ENCODE measurements at places on chromosomes 11 and 22. TPM values are rescaled to one million over a fixed set of nuclear protein-coding genes. Genes with fewer than 3 reads are reported as not detected.

DNA sequence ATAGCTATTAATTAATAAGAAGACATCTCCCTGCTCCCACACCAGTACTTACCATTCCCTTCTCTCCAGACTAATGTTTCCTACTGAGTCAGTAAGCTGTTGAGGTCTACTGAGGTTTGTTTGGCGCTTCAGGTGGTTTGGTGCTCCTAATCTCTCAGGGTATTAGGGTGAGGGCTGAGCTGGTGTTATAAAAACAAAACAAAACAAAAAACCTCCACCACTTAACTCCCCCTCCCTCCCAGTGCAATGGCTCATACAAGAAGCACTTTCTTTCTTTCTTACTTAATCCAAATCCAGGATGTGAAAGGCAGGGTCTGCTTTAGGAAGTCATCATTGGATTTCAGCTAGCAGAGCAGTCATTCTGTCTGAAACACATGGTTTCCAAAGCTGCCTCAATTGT is 15.3 kb downstream of the CSTPP1 start:
- H3K27me3 ChIP-seq = no peaks in the 10 kb centered on the region
- no peaks in the 10 kb centered on the region for H3K36me3 ChIP-seq
- H3K4me1 ChIP-seq = peaks cover 10% of the 10 kb centered on the region

The GLYATL2 gene
- not detected for total RNA-seq

The CLDN5 gene
- total RNA-seq = 0.21 TPM

DNA sequence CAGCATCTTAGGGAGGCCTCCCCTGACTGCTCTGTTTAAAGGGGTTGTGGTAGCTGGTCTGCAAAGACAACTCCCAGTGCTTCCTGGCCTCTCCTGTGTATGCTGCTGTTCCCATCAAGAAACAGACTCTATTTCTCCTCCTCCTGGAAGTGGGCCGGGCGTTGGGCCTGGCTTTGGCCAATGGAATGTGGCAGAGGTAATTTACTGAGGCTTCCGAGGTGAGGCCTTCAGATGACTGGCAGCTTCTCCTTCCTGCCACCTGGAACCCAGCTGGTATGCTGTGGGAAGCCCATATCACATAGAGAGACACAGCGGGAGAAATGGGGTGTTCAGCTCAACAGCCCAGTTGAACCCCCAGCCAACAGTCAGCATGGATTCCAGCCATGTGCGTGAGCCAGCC is 25.1 kb upstream of the EIF3D start:
- no peak overlapping the region for H3K4me3 ChIP-seq
- no peaks in the 10 kb centered on the region for H3K36me3 ChIP-seq
- no peaks in the 10 kb centered on the region for H3K4me1 ChIP-seq
- H3K27me3 ChIP-seq = peaks cover 12% of the 10 kb centered on the region
- DNase-seq = no peak

The FOLR1 gene
- total RNA-seq = not detected

DNA sequence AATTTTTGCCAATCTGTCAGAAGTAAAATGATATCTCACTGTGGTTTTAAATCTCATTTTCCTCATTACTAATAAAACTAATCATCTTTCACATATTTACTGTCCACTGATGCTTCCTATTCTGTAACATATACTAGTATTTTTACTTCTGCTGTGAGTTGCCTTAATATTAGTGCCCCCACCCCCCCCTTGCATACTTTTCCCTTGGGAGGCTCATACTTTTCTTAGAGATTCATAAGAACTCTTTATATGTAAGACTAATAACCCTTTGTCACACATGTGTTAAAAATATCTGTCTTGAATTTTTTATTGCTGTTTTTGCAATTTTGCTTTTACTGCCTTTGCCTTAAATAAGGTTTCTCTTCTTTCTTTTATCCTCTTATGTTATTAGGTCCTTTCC is 87.2 kb downstream of the PHF21A start:
- no peaks in the 10 kb centered on the region for H3K27me3 ChIP-seq
- H3K4me3 ChIP-seq = no peak overlapping the region
- peaks cover 6% of the 10 kb centered on the region for H3K4me1 ChIP-seq
- H3K36me3 ChIP-seq = no peaks in the 10 kb centered on the region

DNA sequence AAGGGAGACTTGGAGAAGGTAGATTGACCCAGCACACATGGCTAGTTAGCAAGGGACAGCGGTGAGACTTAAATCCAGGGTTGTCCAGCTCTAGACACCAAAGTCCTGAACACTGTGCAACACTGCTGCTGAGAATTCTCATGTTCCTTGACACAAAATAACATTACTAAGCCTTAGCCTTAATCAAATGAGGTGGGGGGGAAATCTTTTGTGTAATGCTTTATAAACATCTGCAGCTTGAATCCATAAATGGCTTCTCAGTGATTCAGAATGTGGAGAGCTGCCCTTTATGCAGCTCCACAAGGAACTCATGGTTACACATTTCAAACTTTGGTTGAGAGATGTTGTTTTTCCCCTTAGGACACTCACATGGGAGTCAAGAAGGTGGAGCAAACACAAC is 80.0 kb downstream of the CD44 start:
- no peak for DNase-seq
- H3K4me1 ChIP-seq = peaks cover 36% of the 10 kb centered on the region
- H3K36me3 ChIP-seq = peaks cover 74% of the 10 kb centered on the region

GRCh38 chr11:8717876-8718753 is 35.5 kb downstream of the RPL27A start:
- no peaks in the 10 kb centered on the region for H3K4me1 ChIP-seq
- H3K27me3 ChIP-seq = no peaks in the 10 kb centered on the region
- no peak for DNase-seq
- no peaks in the 10 kb centered on the region for H3K36me3 ChIP-seq
- H3K27ac ChIP-seq = no peak overlapping the region
- no peak overlapping the region for H3K4me3 ChIP-seq

The P2RY6 gene
- not detected for total RNA-seq

DNA sequence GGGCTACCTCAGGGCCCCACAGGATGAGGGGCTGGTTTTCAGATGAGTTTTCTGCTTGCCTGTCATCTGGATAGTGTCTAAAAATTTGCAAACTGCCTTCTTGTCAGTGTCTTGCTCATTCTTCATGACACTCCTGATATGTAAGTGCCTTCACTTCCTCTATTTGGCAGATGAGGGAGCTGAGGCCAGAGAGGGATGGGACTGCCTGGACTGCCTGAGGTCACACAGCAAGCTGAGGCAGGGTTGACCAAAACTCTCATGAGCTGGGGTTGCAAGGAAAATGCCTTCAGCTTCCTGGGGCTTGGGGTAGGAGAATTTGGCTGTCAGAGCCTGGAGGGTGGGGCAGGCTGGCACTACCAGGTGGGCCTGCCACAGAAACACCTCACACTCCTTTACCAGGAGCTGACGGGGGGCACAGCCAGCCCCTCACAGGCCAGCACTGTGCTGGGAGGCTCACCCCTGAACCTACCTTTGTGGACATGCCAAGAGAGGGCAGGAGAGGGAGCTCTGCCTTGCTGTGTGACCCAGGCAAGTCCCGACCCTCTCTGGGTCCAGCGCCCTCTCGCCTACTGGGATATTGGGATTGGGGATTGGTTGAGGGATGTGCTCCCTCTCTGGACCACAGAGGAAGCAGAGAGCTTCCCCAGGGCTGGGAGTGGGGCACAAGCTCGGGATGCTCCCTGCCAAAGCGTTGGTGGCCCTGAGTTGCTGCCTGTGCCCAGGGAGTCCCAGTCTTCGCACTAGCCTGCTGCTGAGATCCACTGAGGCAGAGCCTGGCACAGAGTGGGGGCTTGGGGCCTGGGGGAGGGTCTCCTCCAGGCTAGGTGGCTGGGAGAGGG is 1.9 kb upstream of the P2RY6 start:
- no peak overlapping the region for H3K27ac ChIP-seq
- no peaks in the 10 kb centered on the region for H3K36me3 ChIP-seq
- no peak for DNase-seq
- H3K4me1 ChIP-seq = no peaks in the 10 kb centered on the region
- H3K4me3 ChIP-seq = no peak overlapping the region

DNA sequence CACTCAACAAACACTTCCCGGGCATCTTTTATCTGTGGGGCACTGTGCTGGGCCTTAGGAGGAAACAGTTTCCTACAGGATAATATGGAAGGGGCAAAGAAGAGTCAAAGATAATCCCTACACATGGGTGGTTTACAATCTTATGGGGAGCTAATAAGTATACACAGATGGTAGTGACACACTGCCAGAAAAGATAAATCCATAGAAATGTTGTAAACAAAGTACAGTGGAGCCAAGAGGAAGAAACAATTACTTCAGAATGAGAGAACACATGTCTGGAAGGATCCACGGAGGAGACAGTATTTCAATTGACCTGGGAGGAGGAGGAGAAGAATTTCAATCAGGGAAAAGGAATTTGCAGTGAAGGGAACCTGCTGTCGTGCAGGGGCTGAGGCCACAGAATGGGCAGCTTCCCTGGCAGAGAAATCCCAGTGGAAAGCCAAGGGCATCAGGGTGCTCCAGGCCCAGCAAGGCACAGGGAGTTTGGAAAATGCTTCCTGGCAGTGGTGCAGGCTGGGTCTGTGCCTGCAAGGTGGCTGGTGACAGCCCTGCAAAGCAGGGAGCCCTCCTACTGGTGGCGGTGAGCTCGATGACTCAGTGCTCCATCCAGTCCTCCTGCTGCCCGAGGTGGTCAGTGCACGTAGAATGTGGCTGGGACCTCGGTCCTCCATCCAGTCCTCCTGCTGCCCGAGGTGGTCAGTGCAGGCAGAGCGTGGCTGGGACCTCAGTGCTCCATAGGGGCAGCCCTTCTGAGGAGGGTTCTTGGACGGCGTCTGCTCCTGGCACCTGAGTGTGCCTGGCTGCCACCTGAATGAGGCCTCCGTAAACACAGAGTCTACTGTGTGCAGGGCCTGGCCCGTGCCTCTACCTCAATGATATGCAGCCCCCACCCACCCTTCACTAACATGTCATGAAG is 444.3 kb upstream of the B3GAT1 start:
- DNase-seq = no peak
- no peak overlapping the region for H3K4me3 ChIP-seq
- H3K27ac ChIP-seq = no peak overlapping the region
- H3K27me3 ChIP-seq = peaks cover 9% of the 10 kb centered on the region
- no peaks in the 10 kb centered on the region for H3K36me3 ChIP-seq

The ANO1 gene
- total RNA-seq = not detected

DNA sequence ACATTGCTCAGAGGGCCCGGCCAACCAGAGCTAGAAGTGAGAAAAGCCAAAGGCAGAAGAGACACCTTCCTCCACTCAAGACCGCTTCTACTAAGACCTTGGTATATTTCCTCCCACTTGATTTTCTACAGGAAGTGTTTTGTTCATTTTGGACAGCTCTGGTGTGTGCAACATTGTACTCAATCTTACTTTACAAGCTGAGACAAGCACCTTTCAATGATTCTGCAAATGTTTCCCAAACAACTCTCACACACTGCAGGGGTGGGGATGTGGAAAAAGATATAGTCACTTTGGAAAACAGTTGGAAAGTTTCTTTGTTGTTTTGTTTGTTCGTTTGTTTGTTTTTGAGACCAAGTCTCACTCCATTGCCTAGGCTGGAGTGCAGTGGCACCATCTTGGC is 15.7 kb downstream of the MYO18B start:
- no peaks in the 10 kb centered on the region for H3K4me1 ChIP-seq
- H3K36me3 ChIP-seq = no peaks in the 10 kb centered on the region
- no peak overlapping the region for H3K4me3 ChIP-seq
- H3K27ac ChIP-seq = no peak overlapping the region
- H3K27me3 ChIP-seq = no peaks in the 10 kb centered on the region

GRCh38 chr11:44179173-44179572 is 83.7 kb downstream of the EXT2 start:
- H3K36me3 ChIP-seq = peaks cover 8% of the 10 kb centered on the region
- H3K4me3 ChIP-seq = no peak overlapping the region
- H3K4me1 ChIP-seq = no peaks in the 10 kb centered on the region
- H3K27me3 ChIP-seq = no peaks in the 10 kb centered on the region
- H3K27ac ChIP-seq = no peak overlapping the region

GRCh38 chr11:6303661-6304060 is 16.6 kb downstream of the CAVIN3 start:
- H3K27me3 ChIP-seq = peaks cover 29% of the 10 kb centered on the region
- no peak overlapping the region for H3K4me3 ChIP-seq
- H3K36me3 ChIP-seq = no peaks in the 10 kb centered on the region

DNA sequence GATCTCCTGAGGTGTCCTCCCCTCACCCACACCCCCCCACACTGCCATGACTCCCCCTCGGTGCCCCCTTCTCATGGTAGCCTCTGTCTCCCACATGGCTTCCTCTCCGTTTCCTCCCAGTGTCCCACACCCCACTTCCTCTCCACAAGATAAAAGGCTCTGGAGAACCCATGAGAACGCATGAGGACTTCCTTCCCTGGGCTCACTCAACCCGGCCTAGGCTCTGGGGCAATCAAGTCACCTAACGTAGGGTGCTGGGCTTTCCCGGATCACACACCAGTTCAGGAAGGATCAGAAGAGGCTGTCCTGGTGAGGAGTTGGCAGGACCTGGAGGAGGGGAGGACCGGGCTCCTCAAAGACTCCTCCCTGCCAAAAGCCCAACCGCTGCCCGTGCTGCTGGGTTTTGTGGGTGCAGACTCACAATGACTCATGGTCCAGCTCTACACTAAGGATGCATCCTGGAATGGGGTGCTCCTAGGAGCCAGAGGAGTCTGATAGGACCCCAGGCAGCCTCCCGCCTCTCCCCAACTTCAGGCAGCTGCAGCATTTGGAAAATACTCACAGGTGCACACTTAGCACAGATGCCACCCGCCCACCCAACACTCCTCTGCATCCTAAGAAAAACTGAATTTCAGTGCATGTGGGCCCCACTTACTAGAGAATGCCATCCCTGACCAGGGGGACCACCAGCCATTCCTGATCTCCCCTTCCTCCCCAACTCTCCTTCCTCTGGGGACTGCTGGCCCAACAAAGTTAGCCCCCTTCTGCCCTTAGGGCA is 21.0 kb downstream of the SLC22A12 start:
- no peak overlapping the region for H3K4me3 ChIP-seq
- H3K4me1 ChIP-seq = peaks cover 13% of the 10 kb centered on the region
- H3K27me3 ChIP-seq = no peaks in the 10 kb centered on the region
- H3K27ac ChIP-seq = no peak overlapping the region
- peak; percentile 10 for DNase-seq

The CBLIF gene
- total RNA-seq = not detected
